ENCODE measurements at places on chromosomes 1 and 21.

GRCh38 chr1:42359466-42359865, 21.1 kb upstream of the RIMKLA start:
- no peaks in the 10 kb centered on the region for H3K36me3 ChIP-seq
- no peak overlapping the region for H3K4me3 ChIP-seq
- no peak for DNase-seq
- H3K4me1 ChIP-seq, result no peaks in the 10 kb centered on the region
- H3K27me3 ChIP-seq, result peaks cover 18% of the 10 kb centered on the region

- DNase-seq, result no peak
- H3K27me3 ChIP-seq, result no peaks in the 10 kb centered on the region
- no peak overlapping the region for H3K27ac ChIP-seq
These were observed 194.8 kb downstream of the ZZZ3 start for GRCh38 chr1:77487631-77488030.

DNA sequence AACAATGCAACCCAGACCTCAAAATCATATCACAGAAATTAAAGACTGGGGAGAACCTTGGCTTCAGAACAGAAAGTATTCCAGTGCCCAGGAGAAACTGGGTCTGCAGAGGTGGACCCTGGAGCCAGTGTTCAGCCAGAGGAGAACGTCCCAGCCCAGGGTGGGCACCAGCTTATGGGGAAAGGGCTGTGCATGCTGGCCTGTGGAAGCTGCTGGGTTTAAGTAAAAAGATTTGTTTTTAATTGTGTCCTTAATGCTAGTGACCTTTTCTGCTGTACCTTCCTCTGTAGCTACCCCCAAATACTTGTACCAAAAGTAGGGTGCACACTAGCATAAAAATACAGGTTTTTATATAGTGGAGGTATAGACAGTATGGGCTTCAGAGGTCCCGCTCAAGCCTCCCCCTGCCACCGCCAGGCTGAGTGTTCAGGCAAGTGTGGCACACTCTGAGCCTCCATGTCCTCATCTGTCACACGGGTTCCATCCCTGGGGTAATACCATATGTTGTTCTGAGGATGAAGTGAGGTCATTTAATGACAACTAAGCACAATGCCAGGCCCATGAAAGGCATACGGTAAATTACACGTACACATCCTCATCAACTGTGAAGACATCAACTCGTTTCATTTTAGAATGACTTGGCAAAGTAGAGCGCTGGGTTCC, 47.0 kb downstream of the SLC37A1 start:
- peaks cover 17% of the 10 kb centered on the region for H3K36me3 ChIP-seq
- H3K27me3 ChIP-seq, result no peaks in the 10 kb centered on the region
- DNase-seq, result no peak
- H3K4me1 ChIP-seq, result no peaks in the 10 kb centered on the region
- H3K4me3 ChIP-seq, result no peak overlapping the region

DNA sequence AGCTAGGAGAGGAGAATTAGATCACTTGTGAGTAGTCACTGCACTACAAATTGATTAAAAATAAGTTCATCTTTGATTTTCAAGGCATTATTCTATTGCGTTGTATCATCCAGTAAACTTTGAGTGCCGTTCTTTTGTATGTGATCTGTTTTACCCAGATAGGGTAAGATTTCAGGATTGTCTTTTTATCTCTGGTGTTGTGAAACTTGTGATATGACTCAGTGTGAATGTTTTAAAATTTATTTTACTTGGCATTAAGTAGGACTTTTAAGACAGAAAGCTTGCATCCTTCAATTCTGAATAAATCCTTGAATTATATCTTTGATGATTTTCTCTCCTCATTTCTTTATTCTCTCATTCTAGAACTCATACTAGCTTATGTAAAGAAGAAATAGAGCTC, 93.3 kb upstream of the ADAMTS5 start:
- no peaks in the 10 kb centered on the region for H3K27me3 ChIP-seq
- H3K4me1 ChIP-seq, result no peaks in the 10 kb centered on the region
- no peak for DNase-seq
